ENCODE measurements at places on chromosomes 3 and 15. TPM values are rescaled to one million over a fixed set of nuclear protein-coding genes. Genes with fewer than 3 reads are reported as not detected.

Gene SYNPR
- not detected for total RNA-seq

Gene ARGFX
- total RNA-seq, result not detected

Gene NR2F2
- total RNA-seq, result 22.0 TPM

Gene FGF7
- not detected for total RNA-seq

Gene ROBO2
- total RNA-seq, result not detected

Gene CTXN2
- total RNA-seq, result not detected

Gene STIMATE
- 5.9 TPM for total RNA-seq

Gene KCNMB3
- total RNA-seq, result 0.95 TPM

Gene CILP
- total RNA-seq, result 0.23 TPM
